ENCODE measurements at places on chromosomes 2 and 18. TPM values are rescaled to one million over a fixed set of nuclear protein-coding genes. Genes with fewer than 3 reads are reported as not detected.

DNA sequence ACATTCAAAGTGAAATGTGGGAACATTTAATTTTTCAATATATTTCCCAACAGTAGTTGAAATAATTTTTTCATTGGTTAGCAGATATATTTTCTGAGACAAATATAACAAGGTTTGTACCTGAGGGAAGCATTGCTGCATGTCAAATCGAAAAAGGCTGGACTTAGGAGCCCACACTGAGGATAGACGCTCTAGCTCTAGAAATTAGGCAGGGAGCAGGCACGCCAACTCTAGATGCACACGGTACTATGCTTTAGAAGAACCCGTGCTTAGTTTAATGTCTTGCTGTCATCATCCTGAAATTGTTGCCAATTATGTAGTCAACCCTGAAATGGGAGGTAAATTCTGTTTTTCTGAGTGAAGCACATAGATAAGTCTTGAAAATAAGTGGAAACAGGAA, 731.1 kb upstream of the ZNF804A start:
- no peak for DNase-seq

DNA sequence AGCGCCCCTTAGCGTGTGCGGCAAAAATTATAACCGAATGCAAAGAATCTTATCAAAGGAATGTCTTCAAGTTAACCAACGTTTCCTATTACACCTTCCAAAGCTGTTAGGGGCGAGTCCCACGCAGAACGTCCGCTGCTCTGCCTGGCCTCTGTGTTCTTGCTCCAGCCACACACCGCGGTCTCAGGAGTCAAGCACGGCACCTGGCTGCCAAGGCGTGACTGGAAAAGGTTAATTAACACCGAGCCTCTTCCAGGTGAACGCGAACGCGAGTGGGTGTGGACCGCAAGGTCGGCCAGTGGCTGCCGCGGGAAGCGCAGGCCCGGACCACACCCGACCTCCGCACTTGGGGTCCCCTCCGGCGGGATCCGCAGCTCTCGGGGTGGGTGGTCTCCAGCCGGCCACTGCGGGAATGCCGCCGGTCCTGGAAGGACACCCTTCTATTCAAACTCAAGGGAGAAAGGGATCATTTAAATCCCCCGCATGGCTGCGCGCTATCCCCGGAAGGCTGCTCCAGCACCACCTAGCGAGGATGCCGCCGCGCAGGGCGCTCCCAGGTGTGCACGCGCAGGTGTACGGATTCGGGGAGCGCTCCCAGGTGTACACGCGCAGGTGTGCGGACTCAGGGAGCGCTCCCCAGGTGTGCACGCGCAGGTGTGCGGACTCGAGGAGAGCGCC, 830 bp downstream of the CYB5A start:
- DNase-seq, result no peak

GRCh38 chr2:105325389-105325963, 4.1 kb downstream of the TGFBRAP1 start:
- DNase-seq, result no peak

GRCh38 chr2:112954364-112954763, 23.4 kb upstream of the IL36G start:
- no peak for DNase-seq

DNA sequence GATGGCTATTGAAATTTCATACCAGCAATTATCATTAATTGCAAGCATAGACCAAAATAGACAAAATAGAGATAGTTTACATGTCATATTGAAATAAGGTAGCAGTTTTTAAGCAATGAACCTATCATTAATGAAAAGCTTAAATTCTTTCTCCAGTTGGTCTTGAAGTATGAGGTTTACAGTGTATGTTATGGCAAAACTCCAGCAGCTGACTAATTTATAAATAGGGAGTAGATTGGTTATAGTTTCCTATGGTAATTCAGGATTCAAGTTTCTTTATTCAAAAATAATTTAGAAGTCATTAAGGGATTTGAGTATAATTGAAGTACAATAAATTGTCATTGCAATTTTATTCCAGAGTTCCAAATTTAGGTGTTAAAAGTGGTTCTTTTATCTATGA, 69.6 kb upstream of the COL5A2 start:
- DNase-seq, result no peak

DNA sequence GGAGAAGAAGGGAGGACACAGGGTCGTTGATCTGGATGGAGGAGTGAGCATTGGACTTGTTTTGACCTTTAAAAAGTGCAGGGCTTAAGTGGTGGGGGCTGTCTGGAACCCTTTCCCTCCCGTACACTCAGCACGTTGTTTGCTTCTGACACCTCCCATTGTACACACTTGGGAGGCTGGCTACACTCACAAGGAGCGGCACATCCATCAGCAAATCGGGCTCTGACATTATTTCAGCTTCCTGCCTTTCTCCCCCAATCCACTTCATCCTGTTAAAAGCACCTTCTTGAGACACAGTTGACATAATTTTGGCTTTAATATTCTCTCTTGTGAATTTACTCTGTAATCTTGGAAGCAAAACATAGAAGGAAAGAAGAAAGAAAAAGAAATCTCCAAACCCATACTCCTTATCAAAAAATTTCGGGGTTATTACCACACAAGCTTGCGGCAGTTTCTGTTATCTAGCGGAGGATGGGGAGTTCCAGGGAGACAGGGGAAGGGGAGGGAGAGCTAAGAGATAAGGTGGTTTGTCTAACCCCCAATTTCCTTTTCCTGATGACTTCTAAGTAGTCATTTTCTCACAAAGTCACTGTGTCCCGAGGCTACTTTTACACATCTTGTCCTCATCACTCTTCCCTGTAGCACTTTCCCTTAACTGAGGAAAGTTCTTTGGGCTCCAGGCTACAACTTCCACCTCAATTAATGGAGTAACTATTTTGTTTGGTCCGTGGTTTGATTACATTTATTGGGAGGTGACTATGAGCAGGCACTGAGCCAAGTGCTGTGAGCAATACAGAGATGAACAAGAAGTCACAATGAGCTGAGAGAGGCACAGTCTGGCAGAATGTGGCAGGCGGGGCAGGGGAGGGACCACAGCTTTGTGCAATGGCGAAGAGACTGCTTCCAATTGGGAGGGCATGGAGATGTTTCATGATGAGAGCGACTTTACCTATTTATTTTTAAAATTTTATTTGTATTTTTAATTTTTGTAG, 240.1 kb upstream of the MEX3C start:
- DNase-seq, result no peak

- DNase-seq, result no peak
Measured at GRCh38 chr2:16014041-16014787, 73.9 kb downstream of the MYCN start.

RESP18 gene
- total RNA-seq, result not detected

HAAO gene
- total RNA-seq, result 0.65 TPM

NYAP2 gene
- not detected for total RNA-seq
